ENCODE measurements at places on chromosomes 4 and X. TPM values are rescaled to one million over a fixed set of nuclear protein-coding genes. Genes with fewer than 3 reads are reported as not detected.

Gene CFAP99
- total RNA-seq, result 0.12 TPM

Gene ARMCX4
- total RNA-seq, result 3.7 TPM

Gene SOD3
- total RNA-seq, result 136 TPM

Gene PAQR3
- total RNA-seq, result 13.3 TPM

Gene ESX1
- not detected for total RNA-seq

All from aortic smooth muscle cell (primary cell).